Activated CD4-positive, alpha-beta T cell treated with anti-CD3 and anti-CD28 coated beads for 1 hour (primary cell): ENCODE measurements at places on chromosomes 4 and X.

GRCh38 chr4:93810340-93810992 is 18.1 kb upstream of the ATOH1 start:
- no peak for DNase-seq

GRCh38 chr4:123350191-123350544 is 46.4 kb upstream of the SPRY1 start:
- no peak for DNase-seq

DNA sequence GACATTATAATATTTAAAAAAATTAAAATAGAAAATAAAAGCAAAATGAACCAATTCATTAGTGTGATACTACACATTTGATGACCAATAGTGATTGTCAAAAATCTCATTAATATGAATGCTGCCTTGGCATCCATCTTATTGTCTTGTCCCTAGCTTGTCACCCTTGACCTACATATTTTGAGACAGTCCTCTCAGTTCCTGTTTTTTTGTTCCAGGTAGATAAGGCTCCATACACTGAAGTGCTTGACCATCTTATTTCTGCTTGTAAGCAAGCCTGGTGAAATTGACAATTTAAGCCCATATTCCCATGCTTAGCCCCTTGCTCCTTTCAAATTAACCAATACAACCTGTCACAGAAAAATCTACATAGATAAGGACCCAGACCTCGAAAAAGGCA is 534.0 kb upstream of the FMR1 start:
- no peak for DNase-seq

GRCh38 chr4:2850966-2851798 is 7.5 kb downstream of the ADD1 start:
- DNase-seq: no peak

- DNase-seq: no peak
Measured at GRCh38 chr4:70936200-70936787, 34.1 kb downstream of the MOB1B start.

DNA sequence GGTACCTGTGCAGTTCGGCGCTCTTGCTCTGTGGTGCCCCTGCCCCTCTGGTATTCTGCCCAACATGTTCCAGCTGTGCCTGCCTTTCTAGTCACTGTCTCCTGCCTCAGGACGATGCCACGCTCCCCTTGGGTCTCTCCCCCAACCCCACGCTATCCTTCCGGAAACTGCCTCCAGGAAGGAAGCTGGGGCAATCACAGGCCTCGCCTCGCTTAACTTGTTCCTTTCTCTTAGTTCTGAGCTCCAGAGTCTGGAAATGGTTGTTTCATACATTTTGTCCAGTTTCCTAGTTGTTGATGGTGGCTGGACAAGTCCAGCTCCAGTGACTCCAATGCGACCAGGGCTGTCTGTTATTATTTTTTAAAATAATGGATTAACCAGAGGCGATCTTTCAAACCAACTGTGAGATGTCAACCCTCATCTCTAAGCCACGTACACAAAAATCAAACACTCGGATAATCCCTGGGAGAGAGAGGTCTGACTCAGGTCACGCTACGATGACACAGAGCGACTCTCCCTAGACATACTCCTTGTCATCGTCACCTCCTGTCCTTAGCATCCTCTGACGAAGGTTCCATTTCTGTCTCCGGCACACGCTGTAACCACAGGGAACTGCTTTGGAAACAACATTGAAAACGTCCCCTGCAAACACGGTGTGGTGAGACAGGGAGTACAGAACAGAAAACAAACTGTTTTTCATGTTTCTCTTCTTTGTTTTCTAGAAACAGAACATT is 62.5 kb downstream of the ABLIM2 start:
- DNase-seq: no peak
